ENCODE measurements at places on chromosomes 4 and X.

- no peak for DNase-seq
Observed at GRCh38 chr4:95857761-95858160, 17.9 kb downstream of the PDHA2 start.

DNA sequence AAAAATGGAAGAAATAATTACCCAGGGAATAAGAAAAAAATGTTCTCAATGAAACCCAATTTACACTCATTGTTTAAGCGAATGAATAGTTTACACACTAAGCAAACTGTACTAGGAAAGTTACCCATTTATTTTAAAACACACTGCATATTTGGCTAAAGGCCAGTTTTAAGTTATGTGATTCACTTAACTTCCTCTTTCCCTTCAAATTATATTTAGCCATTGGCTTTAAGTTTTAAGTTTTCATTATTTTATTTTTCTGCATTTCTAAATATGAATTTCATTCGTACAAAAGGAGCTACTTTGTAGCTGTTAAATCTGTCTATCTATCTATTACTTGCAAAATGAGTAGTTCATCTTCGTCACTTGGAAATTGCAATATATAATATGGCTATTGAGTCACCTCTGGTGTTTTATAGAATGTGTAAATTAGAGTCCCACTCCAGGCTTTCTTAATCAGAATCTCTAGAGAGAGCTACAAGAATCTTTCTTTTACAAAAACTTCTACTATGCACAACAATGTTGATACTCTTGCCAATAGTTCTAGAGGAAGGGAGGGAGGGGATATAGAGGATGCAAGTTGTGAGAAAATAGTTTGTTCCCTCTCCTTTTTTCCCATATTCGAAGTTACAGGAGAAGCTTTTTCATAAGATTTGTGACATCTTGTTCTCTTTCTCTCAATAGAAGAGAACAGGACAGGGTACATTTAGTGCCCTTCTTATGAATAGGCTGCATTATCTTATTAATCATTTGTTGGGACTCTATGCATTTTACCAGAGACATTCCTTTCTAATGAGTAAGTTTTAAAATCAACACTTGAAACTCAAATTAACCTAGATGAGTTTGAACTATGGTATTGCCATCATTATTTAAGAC, 41.8 kb downstream of the SULT1B1 start:
- no peak for DNase-seq

DNA sequence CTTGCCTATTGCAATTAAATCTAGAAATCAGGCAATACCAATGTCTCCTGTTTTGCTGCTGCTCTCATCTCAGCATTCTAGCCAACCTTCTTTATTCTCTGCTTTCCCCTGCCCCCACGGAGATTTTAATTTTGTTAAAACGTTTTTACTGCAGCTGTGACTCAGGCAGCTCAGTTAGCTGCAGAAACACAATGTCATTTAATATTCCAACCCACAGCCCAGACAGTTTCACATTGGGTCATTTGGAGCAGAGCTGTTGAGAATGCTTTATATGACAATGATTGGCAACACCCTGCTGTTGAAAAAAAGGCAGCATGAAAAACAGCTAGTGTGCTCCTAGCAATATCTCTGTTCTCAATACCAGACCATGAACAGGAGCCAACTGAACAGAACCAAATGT, 12.6 kb upstream of the SLC10A4 start:
- no peak for DNase-seq

DNA sequence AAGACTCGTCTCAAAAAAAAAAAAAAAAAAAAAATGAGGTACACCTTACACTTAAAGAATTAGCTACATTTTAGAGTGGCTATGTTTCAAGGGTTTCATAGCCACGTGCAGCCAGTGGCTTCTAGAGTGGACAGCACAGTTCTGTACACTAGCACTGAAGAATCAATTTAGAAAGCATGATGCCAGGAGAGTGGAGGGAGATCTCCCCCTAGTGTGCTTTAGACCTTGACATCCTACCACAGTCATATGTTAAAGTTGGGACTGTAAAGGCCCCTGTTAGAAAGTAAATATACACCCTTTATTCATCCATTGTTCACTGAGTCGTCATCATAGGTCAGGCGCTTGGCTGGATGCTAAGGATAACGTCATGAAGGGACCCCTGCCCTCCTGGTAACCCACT, 179.4 kb downstream of the QDPR start:
- DNase-seq = no peak

DNA sequence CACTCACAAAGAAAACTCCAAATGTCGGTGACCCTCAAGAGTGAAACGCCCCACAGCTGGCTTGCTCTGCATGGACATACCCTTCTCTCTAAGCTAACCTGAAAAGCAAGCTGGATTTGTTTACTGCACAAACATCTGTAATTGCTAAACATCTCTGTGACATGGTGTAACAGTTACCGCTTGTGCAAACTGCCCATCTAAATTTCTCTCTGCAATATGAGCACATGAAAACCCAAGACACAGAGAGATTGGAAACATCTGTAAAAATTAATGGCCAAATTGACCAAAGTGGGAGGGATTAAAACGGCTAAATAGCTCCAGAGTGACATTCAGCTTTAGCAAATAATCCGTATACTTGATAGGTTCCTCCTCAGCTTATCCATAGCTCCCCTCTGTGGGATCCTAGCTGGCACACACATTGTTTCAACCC, 155.0 kb upstream of the MAP3K15 start:
- DNase-seq = no peak

Measured in memory B cell (primary cell).